Right lobe of liver (tissue), 6 donors: ENCODE measurements at places on chromosomes 11 and 22. TPM values are rescaled to one million over a fixed set of nuclear protein-coding genes. Genes with fewer than 3 reads are reported as not detected.

NFAM1 gene
- 2.2 TPM for total RNA-seq

- peak; percentile 91 for DNase-seq
Measured at GRCh38 chr11:75342966-75343870, 8.2 kb downstream of the ARRB1 start.

GRCh38 chr11:62012832-62013461, 45.5 kb upstream of the FTH1 start:
- DNase-seq, result no peak

GRCh38 chr22:20497426-20497825, 1.8 kb upstream of the KLHL22 start:
- DNase-seq, result no peak

DNA sequence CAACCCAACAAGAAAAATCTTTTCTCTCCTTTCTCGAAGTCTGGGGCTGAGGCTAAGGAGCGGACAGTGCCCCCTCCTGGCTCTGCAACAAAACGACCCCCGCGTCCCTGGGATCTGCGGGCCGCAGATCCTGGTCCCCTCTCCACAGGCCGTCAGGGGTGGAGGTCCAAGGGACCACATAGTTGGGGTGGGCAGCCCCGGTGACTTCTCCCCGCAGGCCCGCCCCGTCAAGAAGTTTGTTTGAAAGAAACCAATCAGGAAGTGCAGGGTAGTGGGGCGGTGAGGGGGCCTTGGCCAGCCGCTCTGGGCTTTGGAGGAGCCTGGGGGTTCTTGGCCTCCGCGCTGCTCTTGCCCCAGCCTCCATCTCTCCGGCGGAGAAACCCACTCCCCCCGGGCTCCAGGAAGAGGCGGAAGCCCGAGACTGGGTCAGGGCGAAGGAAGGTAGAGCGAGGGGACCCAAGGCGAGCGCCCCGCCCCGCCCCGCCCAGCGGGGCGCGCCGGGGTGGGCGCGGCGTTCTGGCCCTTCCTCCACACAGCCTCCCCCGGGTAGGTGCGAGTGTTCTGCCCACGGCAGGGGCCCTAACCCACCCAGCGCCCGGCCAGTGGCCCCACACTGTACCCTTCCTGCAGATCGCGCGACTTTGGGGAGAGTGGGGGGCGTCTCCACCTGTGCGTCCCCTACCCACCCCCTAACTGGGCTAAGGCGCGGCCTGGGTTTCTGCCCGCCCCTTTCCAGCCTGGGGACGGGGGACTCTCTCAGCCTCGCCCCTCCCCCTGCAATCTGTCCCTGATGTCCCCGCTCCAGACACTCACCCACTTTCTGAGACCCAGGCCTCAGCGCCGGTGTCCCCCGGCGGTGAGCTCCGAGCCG, 1.3 kb downstream of the TP53I11 start:
- DNase-seq, result no peak

SLC22A25 gene
- total RNA-seq, result 19.1 TPM

ADM gene
- total RNA-seq, result 7.9 TPM

DNA sequence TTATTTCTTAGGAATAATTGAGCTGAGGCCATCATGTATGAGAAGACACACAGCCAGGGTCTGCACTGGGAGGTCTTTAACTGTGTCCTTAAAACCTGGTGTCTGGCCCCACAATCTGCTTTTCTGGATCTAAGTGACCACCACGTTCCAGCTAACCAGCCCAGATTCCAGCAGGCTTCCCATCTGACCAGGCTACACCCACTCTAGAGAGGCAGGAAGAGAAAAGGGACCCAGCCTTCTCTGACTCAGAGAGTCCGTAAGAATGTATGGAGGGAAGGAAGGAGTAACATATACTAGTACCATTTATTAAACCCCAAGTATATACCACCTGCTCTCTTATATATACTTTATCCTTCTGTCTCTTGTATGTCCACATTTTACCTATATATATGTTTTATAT, 80.1 kb downstream of the LDLRAD3 start:
- DNase-seq, result no peak

DNA sequence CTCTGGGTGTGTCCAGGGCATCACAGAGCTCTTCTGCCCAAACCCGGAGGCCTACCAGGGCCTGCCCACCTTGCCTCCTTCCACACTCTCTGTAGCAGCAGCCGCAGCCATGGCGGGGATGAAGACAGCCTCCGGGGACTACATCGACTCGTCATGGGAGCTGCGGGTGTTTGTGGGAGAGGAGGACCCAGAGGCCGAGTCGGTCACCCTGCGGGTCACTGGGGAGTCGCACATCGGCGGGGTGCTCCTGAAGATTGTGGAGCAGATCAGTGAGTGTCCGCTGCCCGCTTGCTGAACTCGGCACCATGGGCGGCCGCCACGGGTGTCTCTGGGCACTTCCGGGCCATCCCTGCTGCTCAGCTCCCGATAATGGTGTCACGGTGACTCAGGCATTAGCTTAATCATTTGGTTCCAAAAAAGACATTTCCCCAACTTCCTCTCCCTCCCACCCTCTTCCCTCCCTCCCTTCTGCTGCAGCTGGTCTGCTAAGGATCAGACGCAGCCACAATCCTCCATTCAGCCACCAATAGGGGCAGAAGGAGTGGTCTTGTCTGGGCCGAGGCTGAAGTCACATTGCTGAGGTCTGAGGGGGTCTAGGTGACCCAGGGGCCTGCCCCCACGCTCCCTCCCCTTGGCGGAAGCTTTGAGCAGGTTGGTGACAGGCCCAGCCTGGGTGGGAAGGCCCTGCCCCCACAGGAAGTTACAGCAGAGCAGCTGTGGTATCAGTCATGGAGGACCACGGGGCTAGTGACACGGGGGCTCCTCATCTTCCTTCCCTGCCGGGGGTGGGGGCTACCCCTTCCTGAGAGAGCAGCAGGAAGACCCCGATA, 950 bp downstream of the FERMT3 start:
- peak; percentile 71 for DNase-seq

- no peak for DNase-seq
Measured at GRCh38 chr11:48163360-48164100, 53.1 kb upstream of the OR4B1 start.

DNA sequence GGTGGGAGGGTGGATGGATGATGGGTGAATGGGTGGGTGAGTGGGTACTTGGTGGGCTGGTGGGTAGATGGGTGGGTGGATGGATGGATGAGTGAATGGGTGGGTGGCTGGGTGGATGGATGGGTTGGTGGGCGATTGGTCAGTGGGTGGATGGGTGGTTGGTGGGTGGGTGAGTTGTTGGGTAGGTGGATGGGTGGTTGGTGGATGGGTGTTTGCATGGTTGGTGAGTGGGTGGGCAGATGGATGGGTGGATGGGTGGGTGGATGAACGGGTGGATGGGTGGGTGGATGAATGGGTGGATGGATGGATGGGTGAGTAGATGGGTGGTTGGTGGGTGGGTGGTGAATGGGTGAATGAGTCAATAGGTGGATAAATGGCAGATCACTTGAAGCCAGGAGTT, 43.0 kb upstream of the LRRC32 start:
- no peak for DNase-seq

GRCh38 chr22:29266564-29267461, 968 bp downstream of the RHBDD3 start:
- no peak for DNase-seq

KDM4D gene
- 0.07 TPM for total RNA-seq

SCN3B gene
- 0.06 TPM for total RNA-seq

RASD2 gene
- not detected for total RNA-seq

DNA sequence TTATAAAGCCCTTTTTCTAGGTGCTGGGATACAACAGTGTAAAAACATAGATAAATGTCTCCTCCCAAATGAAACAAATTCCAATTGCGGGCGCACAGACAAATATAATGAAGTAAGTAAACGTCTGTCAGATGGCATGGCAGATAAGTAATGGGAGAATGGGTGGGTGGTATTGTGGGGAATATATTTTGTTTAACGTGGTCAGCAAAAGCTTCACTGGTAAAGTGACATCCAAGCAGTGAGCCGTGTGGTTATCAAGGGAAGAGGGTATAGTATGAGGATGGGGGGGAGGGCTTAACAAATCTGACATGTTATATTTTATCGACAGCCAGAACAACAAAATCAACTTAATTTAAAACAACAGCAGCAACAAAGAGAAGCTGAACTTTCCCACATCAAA, 1.2 kb downstream of the SVIP start:
- no peak for DNase-seq

DNA sequence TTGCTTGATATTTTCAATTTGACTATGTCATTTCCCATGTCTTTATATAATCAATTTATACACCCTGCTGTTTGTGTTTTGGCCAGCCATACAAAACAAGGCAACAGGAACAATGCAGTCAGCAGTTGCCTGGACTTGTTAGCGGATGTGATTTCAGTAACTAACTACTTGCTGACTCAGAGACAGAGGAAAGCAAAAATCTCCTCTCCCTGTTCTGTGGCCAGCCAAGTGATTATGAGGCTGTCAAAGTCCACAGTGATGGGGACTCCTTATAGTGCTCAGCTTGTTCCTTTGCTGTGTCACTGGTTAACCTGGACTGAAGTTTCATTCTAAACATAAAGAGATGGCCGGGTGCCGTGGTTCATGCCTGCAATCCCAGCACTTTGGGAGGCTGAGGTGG, 32.6 kb upstream of the APLP2 start:
- no peak for DNase-seq

- no peak for DNase-seq
Measured at GRCh38 chr11:8223513-8223900, 40.2 kb downstream of the LMO1 start.

- DNase-seq, result no peak
Measured at GRCh38 chr11:16295592-16295991, 60.8 kb downstream of the SOX6 start.

- DNase-seq, result no peak
Measured at GRCh38 chr11:30406978-30407762, 84.3 kb downstream of the ARL14EP start.

DNA sequence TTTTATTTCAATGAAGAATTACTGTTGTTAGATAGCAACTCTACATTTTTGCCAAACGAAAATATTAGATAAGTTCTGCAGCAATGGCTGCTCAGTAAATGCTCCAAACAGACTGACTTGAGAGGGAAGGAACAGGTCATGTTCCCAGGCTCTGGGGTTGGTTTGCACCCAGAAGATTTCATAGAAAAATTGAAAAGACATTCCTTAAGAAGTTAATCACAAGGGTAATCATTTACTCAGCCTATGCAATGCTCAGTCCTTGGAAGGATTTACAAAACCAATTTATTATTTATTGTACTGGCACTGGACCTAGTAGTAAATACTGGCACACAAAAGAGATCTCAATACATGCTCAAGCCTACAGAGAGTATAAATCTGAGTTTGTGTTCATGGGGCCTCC, 179.1 kb upstream of the MTNR1B start:
- no peak for DNase-seq

- DNase-seq, result no peak
Measured at GRCh38 chr11:494761-495536, 12.1 kb downstream of the RNH1 start.

DNA sequence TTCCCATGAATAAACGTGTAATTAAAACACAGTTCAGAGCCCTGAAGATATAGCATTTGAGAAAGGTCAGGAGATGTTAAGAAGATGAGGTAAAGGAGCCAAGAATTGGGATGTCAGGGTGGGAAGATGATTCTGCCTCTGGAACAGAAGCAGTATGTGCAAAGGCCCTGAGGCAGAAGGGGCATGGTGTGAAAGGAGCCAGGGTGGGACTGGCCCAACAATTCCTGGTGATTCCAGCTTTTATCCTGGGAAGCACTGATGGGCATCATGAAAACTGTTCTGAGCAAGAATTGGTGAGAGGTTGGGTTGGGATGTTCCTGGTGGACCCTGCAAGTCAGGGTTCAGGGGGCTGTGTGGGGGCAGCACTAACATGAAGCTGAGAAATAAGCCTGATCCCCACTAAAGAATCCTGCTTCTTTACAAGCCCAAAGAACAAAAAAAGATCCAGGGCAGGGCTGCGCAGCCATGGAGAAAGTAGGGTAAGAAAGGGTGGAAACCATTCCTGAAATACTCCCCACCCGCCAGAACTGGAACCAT, 2.5 kb upstream of the FXYD6 start:
- no peak for DNase-seq

MS4A4A gene
- total RNA-seq, result 5.2 TPM

GRCh38 chr22:25030636-25031035, 78.1 kb downstream of the KIAA1671 start:
- peak; percentile 74 for DNase-seq

USH1C gene
- 0.73 TPM for total RNA-seq

MTCH2 gene
- 123 TPM for total RNA-seq

DNA sequence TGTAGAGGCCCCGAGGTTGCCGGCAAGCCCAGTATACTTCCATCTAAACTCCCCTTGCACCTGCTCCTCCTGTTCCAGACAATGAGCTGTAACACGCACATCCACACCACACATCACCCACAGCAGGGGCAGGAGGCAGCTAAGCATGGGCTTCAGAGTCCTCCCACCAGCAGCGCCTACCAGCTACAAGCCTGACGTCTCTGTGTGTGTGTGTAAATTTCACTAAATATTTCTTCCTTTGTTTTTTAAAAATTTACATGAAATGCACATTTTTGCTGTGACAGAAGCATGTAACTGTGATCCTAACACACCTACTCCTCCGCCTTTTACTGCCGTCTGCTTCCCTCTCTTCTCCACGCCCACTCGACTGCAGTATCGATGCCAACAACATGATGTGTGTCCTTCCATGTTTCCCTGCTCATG, 29.4 kb upstream of the PACSIN2 start:
- DNase-seq, result no peak

DNA sequence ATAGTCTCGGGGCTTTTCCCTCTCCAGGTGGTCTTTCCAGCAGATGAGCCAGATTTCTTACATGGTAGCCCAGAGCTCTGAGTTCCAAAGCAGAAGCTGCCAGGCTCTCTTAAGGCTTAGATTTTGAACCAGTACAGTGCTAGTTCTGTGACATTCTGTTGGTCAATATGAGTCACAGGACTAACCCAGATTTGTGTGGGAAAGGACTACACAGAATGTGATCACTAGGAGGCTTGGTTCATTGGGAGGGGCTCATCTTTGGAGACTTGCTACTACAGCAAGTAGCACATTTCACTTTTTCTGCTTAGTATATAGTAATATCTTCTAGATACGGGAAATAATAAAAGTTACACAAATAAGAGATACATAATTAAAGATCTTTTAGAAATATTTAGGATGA, 24.1 kb downstream of the RNF214 start:
- no peak for DNase-seq

OR52W1 gene
- not detected for total RNA-seq
